ENCODE measurements at places on chromosomes 5 and 9.
A peak's percentile ranks its signal among the peaks of the same experiment; 100 is the strongest.

DNA sequence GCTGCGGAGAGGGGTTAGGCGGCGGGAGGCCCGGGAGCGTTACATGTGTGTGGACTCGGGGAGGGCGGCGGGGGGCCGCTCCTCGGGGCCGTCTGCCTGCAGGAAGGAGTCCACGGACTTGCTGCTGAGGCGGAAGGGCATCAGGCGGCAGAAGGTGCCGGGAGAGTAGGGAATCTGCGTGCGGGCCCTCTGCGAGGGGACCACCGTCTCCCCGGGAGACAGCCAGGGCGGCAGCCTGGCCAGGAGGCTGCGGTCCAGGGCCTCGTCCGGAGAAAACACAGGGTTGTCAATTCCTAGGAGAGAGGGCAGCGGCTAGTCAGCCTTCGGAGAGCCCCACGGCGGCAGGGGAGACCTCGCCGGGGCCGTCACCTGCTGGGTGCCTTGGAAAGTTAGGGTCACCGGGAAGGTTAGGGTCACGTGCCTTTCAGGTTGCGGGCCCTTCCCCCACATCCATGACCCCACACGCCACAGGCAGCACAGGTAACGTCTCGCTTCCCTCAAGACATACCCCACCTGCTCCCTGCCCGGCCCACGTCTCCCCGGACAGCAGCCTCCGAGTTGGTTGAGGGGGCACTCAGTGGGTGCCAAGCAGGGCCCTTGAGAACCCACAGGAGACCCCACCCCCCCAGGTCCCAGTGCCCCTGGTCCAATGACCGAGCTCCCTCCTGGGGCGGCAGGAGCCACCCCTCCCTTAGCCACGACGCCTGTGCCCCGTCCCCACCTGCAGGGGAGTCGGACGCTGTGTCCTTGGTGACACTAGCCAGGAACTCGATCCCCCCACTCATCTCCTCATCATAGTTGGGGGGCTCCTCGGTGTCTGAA is 32.1 kb downstream of the EXOC3 start:
- DNase-seq: peak; percentile 26

DNA sequence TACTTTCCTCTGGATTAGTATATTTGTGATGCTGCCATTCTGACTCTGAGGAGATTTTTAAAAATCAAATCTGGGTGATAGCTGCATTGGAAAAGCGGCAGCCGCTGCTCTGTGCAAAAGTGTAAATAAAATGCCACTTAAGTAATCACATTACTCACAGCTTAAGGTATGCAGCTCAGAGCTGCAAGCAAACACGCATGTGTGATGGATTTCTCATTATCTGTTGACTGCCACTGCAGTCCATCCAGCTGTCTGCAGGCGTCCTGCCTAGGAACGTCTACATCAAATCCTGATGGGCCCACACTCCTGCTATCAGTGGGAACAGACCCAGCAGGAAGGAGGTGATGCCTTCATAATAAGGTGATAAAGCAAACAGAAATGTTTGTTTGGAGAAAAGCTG is 216.9 kb downstream of the SPOCK1 start:
- DNase-seq: peak; percentile 45

- DNase-seq: no peak
These were observed 16.9 kb upstream of the NANS start for GRCh38 chr9:98039607-98040017.

DNA sequence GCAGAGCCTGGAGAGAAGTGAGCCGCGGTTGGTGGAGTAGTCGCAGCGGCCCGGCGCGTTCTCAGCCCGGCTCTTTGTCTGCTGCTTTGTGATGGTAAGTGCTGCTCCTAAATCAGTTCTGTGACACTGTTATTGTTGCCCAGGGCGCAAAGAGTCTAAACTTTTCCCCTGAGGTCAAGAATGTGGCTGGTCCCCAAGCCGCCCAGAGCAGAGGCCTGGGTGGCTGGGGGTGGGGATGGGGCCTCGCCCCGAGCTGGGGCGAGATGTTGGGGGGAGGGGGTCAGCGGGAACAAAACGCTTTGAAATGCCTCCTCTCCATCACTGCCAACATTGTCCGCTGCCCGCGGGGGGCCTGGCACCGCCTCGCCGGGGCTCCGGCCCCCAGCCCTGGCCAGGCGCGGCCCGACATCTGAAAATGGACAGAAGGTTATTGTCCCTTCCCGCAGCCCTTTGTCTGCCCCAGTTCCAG is 11.7 kb upstream of the CERCAM start:
- DNase-seq: no peak

GRCh38 chr9:124869466-124869985 is 7.6 kb downstream of the ARPC5L start:
- peak; percentile 45 for DNase-seq

DNA sequence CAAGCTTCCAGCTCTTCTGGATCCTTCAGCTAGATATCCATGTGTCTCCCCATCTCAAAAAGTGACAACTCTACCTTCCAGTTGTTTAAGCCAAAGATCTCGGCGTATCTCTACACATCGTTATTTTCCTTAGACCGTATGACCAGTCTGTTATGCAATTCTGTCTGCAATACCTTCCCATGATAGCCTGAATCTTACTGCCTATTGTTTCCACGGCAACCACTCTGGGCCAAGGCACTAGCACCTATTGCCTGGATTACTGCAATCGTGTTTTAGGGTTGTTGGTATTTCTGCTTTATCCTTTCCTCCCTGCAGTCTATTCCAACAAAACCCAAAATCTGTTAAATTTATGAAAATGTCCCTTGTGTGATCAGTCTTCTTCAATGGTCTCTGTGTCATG is 448.4 kb downstream of the MTRR start:
- no peak for DNase-seq

- DNase-seq: no peak
These were observed 78.6 kb upstream of the TBC1D9B start for GRCh38 chr5:179986328-179986727.

DNA sequence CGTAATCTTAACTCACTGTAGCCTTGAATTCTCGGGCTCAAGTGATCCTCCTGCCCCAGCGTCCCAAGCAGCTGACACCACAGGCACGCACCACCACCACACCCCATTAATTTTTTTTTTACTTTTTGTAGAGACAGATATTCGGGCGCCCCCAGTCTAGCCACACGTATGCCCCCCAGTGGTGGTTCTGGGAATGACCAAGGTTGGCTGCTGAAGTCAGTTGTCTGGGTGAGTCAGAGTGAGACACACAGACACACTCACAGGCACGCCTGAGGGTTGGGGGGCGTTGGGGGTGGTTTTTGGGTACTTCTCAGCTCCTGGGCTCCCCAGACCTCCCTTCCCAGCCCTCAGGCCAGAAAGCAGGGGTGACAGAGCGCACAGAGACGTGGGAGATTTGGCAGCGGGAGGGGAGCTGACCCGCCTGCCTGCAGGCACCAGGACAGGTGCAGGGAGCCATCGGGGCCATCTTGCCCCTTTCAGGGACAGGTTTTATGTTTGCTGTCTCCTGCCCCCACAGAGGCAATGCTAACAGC is 4.2 kb upstream of the ENTPD8 start:
- DNase-seq: peak; percentile 77

DNA sequence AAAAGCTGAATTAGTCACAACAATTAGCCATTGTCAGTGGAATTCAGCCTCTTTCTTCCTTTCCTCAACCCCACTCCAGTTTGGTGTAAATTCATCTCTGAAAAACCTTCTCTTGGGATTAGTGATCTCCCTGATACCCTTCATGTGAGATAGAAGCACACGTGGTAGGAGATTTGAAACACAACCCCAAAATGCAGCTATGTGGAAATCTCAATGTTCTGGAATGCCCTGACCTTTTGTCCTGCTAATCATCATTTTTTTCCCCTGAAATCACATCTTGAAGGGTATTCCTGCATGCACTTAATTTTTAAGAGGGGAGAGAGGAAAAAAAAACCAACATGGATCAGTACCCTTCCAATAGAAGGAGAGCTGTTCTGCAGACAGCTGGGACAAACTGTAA is 612.6 kb downstream of the EBF1 start:
- DNase-seq: no peak

DNA sequence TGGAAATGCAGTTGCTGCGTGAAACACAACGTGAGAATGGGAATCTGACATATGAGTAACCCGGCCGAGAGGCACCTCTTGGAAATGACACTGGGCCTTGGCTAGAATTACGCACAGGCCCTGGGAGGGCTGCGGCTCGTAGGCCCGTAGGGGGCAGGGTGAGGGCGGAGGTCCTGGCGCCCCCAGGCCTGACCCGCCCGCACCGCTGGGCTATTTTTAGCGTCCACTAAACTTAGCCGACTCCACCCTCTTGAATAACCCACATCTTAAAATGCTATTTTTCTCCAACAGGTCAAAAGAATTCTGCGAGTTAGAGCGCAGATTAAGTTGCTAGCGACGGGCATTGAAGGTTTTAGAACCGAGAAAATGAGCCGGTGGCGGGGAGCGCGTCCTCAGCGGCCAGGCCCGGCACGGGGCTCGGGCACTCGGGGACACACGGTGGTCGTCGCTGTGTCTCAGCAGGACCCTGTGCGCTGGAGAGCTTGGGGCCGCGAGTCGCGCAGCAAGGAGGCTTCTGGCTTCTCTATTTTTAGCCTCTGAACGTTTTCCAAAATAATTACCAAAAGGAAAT is 168.5 kb downstream of the AUH start:
- DNase-seq: peak; percentile 90

GRCh38 chr5:38134810-38135209 is 123.5 kb upstream of the EGFLAM start:
- no peak for DNase-seq

DNA sequence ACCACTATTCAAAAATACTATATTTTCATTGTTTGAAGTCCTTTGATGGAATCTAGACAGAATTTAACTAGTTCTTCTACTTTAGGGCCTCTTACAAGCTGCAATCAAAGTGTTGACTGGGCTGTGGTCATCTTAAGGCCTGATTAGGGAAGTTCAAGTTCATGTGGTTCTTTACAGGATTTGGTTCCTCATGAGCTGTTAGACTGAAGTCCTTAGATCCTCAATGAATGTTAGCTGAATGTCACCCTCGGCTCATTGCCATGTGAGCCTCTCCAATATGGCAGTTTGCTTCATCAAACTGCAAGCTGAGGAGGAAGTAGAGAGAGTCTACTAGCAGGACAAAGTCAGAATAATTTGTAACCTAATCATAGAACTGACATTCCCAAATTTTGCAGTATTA is 135.1 kb downstream of the CSNK1G3 start:
- DNase-seq: no peak

DNA sequence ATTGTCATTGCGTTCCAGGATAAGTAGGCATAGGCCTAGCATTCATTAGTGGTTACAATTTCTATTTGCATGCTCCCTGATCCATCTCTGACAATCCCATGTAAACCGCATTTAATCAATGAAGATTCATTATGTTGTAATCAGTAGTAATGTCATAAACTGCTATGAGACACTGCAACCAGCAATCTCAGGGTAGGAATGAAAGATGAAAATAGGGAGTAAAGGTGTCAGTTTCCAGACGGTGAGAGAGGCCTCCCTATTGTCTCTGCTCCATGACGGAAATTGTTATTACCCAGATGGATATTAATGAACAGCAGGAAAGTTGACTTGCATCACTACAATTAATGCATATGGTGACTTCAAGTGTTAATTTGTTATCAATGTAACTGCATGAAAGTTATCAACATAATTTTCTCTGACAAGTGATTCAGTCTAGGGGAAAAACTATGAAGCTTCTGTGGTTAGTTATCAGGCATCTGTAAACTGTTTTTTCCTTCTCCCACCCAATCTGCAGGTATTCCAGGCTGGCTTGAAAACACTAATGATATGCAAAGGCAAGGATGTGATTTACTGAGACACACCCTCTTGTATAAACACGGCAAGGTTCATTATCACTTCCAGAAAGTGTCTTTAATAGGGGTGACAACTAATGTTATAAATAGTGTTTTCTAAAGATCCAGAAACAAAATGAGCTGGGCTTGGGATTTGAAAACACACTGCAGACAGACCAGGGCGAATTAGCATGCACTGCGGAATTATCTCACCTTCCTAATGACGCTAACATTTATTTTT is 73.5 kb downstream of the ZNF622 start:
- DNase-seq: no peak

- DNase-seq: peak; percentile 78
These were observed 14.2 kb upstream of the NRARP start for GRCh38 chr9:137316012-137316981.

DNA sequence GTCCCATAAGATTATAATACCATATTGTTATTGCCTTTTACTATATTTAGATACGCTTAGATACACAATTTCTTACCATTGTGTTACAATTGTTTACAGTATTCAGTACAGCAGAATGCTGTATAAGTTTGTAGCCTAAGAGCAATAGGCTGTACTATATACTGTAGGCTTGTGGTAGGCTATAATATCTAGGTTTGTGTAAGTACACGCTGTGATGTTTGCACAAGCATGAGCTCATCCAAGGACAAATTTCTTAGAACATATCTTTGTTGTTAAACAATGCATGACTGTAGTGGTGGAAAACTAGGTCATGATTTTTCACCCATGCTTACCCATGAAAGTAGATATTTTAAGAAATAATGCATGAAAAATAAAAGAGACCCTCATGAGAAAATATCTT is 509.4 kb upstream of the CDH18 start:
- no peak for DNase-seq

DNA sequence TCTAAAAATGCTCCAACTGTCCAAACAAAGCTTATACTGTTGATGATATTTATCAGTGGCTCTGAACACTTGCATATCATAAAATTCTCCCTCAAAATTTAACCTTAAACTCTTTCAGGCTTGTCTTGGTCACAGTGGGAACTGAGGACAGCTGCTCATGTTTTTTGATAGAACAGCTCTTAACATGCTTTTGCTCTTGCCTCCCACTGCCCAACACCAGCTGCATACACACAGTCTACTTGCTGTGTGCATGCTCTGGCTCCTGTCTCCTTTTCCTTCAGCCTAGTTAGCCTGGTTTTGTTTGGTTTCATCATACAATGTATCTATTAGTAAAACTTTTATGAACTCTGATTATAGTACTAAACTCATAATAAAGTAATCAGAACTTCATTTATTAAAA is 64.6 kb downstream of the GHR start:
- DNase-seq: no peak

- DNase-seq: no peak
These were observed 507.3 kb downstream of the CTNND2 start for GRCh38 chr5:11396917-11397316.

- DNase-seq: no peak
These were observed 480.8 kb upstream of the CCNG1 start for GRCh38 chr5:162956570-162956969.

GRCh38 chr9:98577446-98577845 is 131.3 kb downstream of the GABBR2 start:
- DNase-seq: no peak

GRCh38 chr9:14806941-14807520 is 84.5 kb upstream of the CER1 start:
- DNase-seq: no peak
